Brain microvascular endothelial cell (primary cell): ENCODE measurements at places on chromosomes 11 and 22.

GRCh38 chr22:28773461-28773867, 969 bp downstream of the CCDC117 start:
- no peak for DNase-seq

- no peak for DNase-seq
Measured at GRCh38 chr11:103878646-103879045, 157.8 kb upstream of the DDI1 start.

- no peak for DNase-seq
Measured at GRCh38 chr22:49764127-49764581, 63.5 kb downstream of the BRD1 start.

DNA sequence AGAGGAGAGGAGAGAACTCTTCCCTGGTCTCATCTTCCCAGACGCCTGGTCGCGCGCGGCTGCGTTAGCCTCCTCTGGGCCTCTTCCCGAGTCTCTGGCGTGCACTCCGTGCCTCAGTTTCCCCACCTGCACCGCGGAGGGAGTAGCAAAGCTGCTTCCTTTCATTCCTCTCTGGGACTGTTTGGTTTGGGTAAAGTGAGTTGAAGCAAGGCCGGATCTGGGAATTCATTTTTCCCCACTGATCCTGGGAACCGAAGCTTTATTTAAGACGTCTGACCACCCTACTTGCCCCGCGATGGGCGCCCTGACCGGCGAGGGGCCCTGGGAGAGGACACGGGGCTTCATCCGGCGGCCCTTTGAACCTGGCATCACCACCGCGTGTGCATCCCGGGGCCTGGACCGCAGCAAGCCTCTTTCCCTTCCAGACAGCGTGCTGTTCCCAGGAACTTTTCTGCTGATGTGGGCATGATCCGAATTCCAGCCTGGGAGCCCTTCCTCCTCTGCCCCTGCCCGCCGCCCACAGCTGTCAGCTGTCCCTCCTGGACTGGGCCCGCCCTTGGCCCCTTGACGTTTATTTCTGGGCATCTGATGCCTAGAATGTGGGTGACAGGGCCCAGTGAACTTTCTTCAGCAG, 758 bp downstream of the LDLRAD3 start:
- DNase-seq, result peak; percentile 7

DNA sequence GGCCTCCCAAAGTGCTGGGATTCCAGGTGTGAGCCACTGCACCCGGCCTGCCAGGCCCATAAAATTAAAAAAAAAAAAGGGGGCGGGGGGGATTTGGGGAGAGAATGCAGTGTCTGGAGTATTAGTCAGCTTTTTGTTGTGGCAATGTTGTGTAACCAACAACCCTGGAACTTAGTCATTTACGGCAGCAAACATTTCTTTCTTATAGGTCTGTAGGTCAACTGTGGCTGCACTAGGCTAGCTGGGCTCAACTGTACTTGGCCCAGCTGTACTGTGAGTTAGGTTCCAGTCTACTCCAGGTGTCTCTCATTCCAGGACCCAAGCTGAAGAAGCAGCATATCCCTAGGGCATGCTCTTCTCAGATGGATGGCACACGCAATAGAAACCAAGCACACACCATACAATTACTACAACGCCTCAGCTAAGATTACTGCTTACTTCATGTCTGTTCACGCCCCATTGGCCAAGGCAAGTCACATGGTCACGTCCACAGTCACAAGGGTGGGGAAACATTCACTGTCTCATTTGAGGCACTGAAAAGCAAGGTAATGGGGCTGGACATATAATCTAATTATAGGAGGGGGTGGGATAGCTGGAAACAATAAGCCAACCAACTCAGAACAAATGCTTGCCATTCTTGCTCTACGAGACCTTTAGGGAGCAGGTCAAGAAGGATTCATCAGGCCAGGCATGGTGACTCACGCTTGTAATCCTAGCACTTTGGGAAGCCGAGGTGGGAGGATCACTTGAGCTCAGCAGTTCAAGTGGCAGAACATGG, 10.4 kb upstream of the SPINDOC start:
- peak; percentile 28 for DNase-seq

DNA sequence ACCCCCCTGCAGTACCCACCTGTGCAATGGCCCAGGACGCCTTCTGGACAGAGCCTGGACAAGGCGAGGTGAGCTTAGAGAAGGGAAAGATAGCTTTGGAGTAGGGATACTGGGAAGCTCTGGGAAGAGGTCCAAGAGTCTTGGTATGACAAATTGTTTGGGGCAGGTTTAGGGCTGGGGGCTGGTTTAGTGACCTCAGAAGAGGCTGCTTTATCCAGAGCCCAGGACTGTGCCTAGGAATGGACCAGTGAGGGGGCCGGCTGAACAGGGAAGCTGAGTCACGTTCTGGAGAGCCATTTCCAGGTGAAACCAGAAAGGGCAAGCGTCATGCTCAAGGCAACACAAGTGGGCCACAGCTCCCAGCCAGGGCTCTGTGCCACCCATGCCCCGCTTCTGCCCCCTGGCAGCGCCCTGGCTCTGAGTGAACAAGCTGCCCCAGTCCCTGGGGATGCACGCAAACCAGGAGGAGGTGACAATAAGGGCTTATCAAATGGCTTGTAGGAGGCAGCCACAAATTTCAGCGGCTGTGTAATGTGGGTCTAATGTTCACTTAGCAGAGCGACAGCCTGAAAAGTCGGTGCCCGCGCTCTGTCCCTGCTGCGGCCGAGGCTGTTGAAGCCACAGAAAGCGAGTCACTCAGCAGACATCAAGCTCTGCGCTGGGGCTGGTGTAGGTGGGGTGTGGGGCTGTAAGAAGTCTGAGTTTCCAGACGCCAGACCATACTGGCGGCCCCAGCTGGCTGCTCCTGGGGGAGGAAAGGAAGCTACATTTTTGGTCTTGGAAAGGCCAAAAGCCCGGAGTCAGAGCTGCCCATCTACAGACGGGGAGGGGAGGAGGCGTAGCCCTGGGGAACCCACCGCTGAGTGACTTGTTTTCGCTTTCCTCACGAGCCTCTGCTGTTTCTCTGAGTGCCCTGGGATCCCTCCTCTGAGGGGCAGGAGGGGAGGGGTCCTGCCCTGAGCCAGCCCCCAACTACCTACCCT, 18.3 kb upstream of the SYT7 start:
- peak; percentile 29 for DNase-seq

- no peak for DNase-seq
Measured at GRCh38 chr11:86809561-86809960, 9.2 kb downstream of the PRSS23 start.

- DNase-seq, result no peak
Measured at GRCh38 chr11:103927535-103927934, 108.9 kb upstream of the DDI1 start.

DNA sequence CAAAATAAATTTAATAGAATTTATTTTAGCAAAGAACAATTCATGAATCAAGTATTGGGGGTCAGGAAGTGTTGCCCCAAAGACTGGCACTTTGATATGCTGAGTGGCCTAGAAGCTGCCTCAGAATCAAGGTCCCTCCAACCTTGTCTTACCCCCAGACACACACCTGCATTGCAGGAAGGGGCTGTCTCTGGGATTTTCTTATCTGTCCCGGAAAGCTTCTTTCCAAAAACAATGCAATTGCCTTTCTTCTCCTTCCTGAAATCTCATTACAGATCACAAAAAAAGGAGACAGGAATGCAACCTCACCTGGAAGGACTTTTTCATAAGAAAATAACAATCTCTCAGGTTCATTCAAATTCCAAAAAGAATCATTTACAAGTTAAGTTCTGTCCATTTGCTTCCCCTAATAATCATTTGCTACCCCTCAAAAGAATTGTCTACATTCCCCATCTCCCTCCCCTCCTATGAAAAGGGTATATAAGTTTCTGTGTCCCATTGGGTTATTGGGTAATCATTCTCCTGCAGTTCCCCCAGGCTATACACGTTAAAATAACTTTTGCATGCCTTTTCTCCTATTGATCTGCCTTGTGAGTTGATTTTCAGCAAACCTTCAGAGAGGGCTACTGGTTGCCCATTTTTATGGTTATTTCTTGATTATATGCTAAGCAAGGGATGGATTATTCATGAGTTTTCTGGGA, 21.3 kb downstream of the OR10A6 start:
- DNase-seq, result no peak

DNA sequence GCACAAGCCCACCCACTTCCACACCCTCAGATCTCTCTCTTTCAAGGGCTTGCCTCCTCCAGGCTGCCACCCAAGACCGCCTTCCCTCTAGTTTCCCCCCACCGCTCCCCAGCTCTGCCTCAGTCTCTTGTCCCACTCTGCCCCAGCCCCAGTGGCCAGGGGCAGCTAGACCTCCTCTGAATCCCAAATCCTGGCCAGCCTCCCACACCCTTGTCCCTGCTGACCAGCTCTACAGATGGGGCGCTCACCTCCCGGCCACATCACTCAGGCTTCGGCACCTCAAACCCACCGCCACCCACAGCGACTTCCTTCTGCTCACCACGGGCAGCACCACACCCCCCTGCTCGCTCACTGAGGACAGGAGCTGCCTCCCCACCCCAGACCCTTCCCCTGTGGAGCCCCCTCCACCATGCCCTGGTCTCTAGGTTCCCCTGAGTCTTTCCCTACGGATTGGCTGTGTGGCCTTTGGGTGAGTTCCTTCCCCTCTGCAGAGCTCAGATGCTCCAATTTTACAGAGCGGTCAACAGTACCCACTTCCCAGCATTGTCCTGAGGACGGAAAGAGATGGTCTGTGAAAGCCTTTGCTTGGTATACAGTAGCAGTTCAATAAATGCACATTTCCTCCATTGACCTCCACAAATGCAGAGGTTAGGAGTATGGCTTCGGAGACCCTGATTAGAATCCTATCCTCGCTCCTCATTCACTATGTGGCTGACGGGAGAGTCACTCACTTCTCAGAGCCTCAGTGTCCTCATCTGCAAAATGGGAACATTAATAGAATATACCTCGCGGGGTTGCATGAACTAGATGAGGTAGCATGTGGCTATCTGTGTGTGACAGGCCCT, 11.5 kb upstream of the SPI1 start:
- no peak for DNase-seq

GRCh38 chr11:122093731-122094275, 22.2 kb downstream of the BLID start:
- no peak for DNase-seq

GRCh38 chr11:19393941-19394340, 153.2 kb upstream of the E2F8 start:
- DNase-seq, result no peak

- no peak for DNase-seq
Measured at GRCh38 chr11:43567396-43567975, 113.1 kb upstream of the HSD17B12 start.

DNA sequence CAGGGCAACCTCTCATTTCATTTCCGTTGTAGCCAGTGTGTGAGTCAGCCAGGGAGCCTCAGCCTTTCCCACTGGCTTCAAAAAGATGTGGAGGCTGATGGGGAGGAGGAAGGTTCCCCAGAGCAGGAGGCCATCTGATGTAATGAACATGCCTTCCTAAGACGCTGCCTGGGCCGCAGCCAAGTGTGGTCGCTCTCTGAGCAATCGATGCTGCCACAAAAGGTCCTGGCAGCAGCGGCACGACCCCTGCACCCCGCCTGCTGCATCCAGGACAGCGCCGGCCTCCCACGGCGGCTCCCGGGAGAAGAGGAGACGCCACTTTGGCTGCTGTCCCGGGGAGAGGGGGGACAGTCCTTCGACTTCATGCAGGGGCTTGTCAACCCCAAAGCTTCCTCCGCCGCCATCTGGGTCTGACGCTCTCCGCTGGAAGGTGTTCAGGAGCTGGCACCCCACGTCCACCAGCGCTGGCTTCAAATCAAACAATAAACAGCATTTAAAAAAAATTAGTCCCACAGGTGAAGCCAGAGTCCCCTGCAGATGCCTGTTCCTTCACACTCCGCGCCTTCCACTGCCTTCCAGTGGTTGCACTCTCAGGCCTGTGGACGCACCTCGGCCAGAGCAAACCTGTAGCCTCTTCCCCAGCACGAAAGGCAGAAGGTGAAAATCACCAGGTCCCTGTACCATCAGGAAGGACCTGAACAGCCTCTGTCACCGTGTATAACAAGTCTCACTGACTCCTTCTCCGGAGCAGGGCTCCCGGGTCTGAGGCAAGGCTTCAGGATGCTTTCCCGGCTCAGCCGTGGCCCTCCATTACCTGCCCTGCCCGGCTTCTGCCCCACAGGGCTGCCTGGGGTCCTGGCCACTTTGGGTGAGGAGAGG, 930.7 kb downstream of the BRD1 start:
- DNase-seq, result no peak

DNA sequence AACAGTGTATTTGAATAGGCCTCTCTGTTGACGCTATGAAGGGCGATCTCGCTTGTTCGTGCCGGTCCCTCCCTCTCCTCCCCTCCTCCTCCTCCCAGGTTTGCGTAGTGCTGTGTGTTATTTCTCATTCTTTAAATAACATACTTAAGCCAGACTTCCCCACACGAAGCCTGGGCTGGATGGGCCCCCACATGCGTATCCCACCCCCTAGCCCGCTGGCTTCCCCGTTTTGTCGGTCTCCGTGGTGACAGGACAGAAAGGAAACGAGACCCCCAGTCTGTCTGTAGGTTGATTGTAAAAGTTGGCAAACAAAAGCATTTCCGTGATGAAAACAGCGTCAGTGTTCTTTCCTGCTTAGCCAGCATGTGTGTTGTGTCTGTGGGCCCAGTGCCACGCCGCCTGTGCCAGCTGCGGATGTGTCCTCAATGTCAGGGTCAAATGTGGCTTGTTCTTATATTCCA, 27.3 kb downstream of the FAM118A start:
- DNase-seq, result no peak

GRCh38 chr22:19181786-19182471, 3.4 kb upstream of the SLC25A1 start:
- no peak for DNase-seq

DNA sequence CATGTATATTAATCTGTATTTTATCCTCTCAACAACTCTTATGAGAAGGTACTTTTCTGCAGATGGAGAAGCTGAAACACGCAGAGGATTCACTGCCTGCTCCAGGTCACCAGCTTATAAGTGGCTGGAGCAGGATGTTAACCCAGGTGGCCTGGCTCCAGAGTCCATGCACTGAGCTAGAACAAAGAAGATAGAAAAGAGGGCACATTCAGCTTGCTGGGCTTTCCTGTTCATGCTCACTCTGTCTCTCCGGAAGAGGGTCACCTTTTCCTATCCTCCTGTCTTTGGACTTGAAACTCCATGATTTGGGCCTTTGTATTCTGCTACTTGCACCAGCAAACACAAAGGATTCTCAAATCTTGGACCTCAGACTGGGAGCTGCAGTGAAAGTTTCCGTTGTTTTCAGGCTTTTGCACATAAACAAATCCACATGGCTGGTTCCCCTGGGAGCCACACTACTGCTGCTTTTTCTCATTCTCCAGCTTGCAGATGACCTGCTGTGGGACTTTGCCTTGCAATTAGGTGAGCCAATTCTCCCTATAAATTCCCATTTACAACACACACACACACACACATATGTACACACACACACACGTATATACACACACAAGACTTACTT, 117.3 kb upstream of the GRK3 start:
- DNase-seq, result no peak

GRCh38 chr11:10379426-10379825, 74.6 kb downstream of the ADM start:
- DNase-seq, result no peak

GRCh38 chr11:94025690-94026394, 4.7 kb downstream of the HEPHL1 start:
- peak; percentile 56 for DNase-seq

GRCh38 chr11:119615003-119615881, 113.8 kb downstream of the NECTIN1 start:
- DNase-seq, result peak; percentile 61

- DNase-seq, result no peak
Measured at GRCh38 chr11:102920118-102920684, 35.3 kb downstream of the MMP13 start.

GRCh38 chr22:21942407-21943343, 10.0 kb downstream of the PPM1F start:
- peak; percentile 77 for DNase-seq
